Epithelial cell of prostate (primary cell): ENCODE measurements at places on chromosomes 3 and 15.
A peak's percentile ranks its signal among the peaks of the same experiment; 100 is the strongest.

DNA sequence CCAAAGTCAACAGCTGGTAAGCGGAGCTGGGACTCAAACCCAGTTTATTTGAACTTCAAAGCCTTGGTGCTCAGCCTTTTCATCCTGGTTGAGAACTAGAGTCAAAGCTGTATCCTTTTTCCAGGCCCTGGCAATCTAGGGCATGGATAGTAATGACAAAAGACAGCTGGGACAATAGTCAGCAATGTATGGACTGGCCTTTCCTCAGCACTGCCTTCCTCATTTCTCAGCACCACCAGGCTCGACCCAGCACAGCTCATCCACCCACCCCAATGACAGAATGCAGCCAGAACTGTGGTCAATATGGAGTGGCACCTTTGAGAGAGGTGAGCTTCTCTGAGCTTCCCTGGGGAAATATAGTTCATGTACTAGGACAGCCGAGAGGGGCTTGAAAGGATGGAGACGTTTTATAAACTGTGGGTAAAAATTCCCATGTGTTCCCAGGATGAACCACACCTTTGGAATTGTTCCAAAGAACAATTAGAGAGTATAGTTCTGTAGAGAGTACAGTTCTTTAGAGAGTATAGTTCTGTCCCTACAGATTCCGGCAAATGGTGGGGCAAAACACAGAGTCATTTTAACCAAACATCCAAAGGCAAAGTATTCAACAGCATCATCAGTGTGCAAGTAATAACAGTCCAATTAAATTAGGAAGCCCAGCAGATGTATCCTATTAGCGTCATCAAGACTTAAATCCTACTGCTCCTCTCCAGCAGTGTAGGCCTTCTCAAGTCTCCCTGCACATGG lies 30.2 kb upstream of the IREB2 start:
- no peak for DNase-seq

DNA sequence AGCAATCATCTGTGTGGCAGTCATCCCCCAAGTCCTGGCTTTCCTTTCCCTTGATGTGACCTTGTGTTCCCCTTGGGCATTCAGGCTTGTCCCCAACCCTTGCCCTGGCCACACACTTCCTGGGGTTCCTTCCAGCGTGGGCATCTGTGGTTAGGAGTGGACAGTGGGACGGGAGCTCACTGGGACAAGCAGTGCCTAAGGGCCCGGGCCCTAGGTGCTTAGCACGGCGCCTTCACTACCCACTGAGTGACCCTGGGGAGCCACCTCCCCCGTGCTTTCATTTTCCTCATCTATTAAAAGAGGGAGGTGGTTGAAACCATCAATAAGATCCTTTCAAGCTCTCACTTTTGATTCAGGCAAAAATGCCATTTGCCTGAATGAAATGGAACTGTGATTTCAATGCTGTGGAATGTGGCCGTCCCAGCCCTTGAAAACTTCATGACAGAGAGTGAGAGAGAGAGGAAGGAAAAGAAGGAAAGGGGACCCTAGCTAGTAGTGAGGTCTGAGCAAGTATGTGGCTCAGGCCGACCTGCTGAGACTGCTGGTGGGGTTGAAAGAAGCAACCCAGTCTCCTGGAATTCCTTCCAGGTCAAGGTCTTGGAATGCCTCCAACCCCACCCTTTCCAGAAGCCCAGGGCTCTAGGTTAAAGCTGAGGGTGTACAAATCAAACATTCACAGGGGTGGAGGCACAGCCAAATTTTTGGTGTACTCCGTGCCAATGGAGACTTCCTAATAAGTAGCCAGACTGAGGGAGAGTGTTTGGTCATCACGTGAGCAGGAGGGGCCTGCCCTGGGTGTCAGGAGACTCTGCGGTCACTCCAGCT lies 302.9 kb downstream of the TLE3 start:
- DNase-seq = no peak

DNA sequence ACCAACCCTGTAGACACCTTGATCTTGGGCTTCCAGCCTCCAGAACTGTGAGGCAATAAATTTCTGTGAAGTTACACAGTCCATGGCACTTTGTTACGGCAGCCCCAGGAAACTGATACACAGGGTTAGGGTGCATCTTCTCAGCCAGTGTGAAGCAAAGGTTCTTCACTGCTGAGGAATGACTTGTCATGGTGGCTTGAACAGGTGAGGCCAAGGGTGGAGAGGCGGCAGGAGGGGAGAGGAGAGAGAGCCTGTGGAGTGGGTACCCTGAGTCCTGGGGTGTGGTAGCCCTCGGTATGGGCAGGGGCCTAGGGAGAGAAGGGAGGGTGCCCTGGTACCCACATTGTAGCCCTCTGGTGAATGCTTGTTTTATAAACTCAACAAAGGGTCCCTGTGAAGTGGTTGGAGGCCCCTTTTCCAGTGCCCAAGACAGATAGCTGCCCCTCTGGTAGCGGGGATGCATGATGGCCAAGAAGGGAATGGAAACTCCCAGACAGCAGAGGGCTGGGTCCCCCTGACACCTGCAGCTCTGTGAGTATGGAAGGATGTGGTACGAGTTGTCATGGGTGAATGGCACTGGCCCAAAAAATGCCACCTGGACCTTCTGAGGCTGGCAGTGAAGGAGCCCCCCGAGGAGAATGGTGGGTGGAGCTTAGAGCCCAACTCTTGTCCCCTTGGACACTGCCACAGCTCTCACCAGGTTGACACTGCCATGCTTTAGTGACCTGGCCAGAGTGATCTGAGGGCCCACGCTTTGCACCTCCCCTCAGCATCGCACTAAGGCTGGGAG lies 49.6 kb downstream of the SPSB4 start:
- DNase-seq = no peak

DNA sequence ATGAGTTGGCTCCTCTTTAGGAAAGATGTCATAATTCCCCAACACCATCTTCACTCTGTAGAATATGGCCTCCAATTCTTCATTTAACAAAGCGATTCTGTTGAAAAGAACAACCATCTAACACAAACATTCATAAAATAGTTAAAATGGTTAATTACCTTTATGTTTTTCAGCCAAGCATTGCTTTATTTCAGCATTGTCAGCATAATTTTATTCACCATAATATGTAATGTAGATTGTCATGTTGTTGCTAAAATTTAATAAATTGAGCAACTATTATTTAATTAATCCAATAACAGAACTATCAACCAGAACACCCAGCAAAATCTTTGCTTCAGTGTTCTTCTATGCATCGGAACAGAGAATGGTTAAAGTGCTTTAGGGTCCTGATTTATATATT lies 46.2 kb upstream of the EPHA3 start:
- no peak for DNase-seq

DNA sequence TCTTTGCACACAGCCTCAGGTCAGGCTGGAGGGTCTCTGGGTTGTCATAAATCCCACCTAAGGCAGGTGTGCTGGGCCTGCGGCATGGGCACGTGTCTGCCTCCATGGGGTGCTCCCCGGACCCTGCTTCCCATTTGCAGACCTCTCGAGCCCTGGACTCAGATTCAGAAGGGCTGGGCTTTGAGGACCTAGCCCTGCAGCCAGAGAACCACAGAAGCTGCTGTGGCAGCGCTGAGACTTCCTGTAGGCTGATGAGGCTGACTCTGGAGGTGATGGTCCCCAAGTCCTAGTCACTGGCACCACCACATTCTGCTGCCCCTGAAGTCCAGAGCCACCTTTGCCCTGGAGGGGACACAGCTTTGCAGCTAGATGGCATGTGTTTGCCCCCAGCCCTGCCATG lies 156.4 kb downstream of the LRRC28 start:
- DNase-seq = no peak

GRCh38 chr15:29522373-29523276 lies 253.0 kb upstream of the NSMCE3 start:
- DNase-seq = peak; percentile 64

- DNase-seq = no peak
Measured at GRCh38 chr15:50116477-50116876, 2.6 kb downstream of the ATP8B4 start.

DNA sequence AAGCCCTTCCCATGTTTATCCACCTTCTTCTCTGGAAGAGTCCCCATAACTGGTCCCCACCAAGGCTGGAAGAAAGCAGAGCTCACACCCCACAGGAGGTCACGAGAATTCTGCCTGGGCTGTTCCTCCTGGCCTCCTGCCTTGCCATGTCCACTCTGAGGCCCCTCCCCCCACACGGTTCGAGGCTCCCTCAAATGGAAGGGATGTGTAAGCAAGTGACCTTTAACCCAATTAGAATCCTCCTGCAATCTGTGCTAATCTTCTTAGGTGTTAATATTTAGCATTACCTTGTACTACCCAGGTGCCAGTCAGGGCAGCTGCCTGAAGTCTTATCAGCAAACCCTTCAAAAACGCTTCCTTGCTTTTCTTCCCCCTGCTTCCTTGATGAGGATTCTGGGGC lies 32.4 kb upstream of the DYNC1LI1 start:
- no peak for DNase-seq
